ENCODE measurements at places on chromosomes 13 and 19.

GRCh38 chr19:38373907-38374331, 452 bp upstream of the PSMD8 start:
- no peak for DNase-seq

DNA sequence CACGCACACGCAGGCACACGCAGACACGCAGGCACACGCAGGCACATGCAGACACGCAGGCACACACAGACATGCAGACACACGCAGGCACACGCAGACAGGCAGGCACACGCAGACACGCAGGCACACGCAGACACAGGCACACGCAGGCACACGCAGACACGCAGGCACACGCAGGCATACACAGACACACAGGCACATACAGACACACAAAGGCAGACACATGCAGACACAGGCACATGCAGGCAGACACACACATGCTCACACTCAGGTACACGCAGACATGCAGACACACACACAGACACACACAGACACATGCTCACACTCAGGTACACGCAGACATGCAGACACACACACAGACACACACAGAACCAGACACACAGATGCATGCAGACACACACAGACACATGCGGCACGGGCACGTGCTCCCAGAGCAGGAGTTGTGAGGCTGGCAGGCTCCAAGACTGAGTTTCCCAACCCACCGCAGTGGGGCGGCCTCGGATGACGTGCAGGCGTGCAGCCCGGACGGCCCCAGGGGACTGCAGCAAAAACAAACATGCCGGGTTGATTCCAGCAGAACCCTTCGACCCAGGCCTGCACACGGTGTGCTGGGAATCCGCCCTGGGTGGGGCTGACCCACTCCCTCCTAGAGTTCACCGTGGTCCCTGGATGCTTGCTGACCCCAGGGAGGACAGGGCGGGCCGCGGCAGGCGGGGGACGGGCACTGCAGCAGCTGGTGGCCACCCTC, 100.0 kb downstream of the GADD45B start:
- no peak for DNase-seq

GRCh38 chr13:102742101-102742500, 31.5 kb downstream of the TEX30 start:
- no peak for DNase-seq

DNA sequence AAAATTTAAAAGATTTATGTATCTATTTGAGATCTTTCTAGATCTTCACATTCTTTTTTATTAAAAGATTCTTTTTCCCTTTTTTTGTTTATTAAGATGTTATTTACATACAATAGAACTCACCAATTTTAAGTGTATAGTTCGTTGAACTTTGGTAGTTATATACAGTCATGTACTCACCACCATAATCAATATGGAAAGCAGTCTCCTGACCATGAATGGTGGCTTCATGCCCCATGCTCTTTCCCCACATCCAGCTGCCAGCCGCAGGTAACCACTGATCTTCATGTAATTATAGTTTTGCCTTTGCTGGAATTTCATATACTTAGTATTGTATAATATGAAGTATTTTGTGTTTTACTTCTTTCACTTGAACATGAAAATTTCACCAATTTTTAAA, 20.6 kb upstream of the GPR183 start:
- DNase-seq = no peak

DNA sequence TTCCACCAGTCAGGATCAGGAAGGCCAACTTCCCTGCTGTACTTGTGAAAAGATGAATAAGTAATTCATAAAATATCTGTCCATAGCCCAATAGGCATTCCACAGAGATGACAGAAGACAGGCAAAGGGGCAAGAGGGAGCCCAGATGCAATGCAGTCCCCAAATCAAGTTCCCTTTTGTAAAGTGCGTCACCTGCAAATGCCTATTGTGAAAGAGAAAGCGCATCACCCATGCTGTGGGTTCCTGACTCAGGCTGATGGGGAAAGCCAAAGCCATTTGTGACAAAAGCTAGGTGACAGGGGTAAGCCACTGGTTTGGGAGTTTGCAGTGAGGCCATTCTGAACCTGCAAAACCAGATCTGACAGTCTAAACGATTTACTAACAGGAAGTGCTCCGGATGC, 157.5 kb upstream of the ZNF536 start:
- no peak for DNase-seq

- no peak for DNase-seq
Observed at GRCh38 chr13:77323858-77324257, 3.0 kb downstream of the MYCBP2 start.
